Retina (tissue), 1 donor: ENCODE measurements at places on chromosomes 5 and 9.

GRCh38 chr5:67206929-67207328 lies 10.3 kb upstream of the CD180 start:
- no peak for DNase-seq

- peak; percentile 63 for DNase-seq
Measured at GRCh38 chr9:129619787-129620668, 873 bp downstream of the C9orf50 start.

GRCh38 chr5:60161340-60161934 lies 267.9 kb upstream of the PDE4D start:
- DNase-seq, result no peak

DNA sequence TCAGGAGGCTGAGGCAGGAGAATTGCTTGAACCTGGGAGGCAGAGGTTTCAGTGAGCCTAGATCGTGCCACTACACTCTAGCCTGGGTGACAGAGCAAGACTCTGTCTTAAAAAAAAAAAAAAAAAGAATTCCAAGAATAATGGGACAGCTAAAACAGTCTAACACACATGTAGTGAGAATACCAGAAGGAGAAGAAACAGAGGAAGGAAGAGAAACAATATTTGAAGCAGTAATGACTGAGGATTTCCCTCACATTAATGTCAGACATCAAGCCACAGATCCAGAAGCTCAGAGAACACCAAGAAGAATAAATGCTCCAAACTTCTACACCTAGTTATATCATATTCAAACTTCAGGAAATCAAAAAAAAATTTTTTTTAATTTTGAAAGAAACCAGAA lies 47.1 kb upstream of the EFNA5 start:
- no peak for DNase-seq

DNA sequence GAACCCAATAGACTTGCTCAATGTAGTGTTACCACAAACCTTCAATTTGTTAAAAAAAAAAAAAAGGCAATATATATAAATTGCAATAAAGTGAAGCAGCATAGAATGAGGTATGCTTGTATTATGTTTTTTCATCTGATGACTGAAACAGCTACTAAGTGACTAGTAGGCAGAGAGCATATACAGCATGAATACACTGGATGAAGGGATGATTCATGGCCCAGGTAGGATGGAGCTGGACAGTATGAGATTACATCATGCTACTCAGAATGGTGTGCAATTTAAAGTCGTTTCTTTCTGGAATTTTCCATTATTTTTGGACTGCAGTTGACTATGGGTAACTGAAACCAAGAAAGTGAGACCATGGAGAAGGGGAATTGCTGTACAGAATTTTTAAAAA lies 161.2 kb downstream of the GNA14 start:
- no peak for DNase-seq

DNA sequence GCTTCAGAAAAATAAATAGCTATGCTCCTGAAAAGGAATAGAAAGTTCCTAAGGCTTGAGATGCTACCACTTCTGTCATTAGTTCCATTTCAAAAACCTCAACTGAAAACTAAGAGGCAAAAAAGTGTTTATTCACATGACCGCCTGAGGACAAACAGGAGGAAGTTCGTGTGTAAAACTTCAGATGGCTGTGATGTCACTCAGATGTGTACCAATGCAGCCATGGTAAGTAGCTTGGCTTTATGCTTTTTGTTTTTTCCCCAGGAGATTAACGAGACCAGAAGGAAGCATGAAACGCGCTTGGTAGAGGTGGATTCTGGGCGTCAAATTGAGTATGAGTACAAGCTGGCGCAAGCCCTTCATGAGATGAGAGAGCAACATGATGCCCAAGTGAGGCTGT lies 33.0 kb downstream of the LMNB1 start:
- DNase-seq, result no peak

DNA sequence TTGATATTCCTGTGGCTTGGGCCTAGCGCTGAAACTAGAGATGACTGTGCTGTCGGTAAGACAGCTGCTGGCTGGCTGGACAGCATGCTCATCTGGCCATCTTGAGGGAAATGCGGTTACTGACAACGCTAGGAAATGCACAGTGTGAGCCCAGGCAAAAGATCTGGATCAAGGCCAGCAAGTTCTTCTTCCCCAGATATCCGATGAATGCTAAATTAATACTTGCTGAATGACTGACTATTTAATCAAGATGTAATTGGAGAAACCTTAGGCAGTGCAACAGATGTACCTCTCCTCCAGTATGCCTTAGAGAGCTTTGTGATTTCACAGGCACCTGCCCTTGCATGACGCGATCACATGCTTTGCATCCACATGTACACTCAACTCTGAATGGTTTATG lies 659.1 kb downstream of the EFNA5 start:
- peak; percentile 46 for DNase-seq

GRCh38 chr9:81377921-81378320 lies 311.4 kb downstream of the TLE1 start:
- DNase-seq, result no peak

GRCh38 chr5:123965626-123966025 lies 453.6 kb downstream of the CSNK1G3 start:
- no peak for DNase-seq

- no peak for DNase-seq
Measured at GRCh38 chr9:128056086-128056485, 11.0 kb downstream of the NAIF1 start.

- DNase-seq, result no peak
Measured at GRCh38 chr5:72474516-72474915, 32.7 kb downstream of the ZNF366 start.

- no peak for DNase-seq
Measured at GRCh38 chr9:2179567-2179966, 164.4 kb downstream of the SMARCA2 start.

GRCh38 chr9:12718482-12719026 lies 25.4 kb downstream of the TYRP1 start:
- peak; percentile 83 for DNase-seq

GRCh38 chr5:135565266-135565665 lies 13.5 kb downstream of the CXCL14 start:
- no peak for DNase-seq

GRCh38 chr5:126972062-126972895 lies 58.1 kb downstream of the MARCHF3 start:
- no peak for DNase-seq

GRCh38 chr5:147906326-147907095 lies at the start of gene C5orf46:
C5orf46 (minus strand) TSS chr5:147906538; CDS start chr5:147906501, 37 bp downstream.
- DNase-seq, result peak; percentile 10

DNA sequence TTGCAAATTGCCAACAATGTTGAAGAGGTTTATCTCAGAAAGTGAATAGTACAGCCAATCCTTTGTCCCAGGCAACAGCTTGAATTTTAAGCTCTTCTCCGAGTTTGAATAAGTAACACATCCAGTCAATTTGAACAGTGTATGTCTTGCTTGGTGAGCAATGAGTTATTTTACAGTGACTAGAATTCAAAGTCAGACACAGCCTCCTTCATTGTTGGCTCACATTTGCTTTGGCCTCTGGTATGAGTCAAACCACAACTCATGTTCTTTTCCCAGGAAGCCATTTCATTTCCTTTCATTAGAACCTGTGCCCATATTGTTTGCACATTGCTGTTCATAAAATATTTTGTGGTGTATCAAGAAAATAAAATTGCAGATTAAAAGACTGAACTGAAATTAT lies 622.0 kb upstream of the DAB2 start:
- no peak for DNase-seq

DNA sequence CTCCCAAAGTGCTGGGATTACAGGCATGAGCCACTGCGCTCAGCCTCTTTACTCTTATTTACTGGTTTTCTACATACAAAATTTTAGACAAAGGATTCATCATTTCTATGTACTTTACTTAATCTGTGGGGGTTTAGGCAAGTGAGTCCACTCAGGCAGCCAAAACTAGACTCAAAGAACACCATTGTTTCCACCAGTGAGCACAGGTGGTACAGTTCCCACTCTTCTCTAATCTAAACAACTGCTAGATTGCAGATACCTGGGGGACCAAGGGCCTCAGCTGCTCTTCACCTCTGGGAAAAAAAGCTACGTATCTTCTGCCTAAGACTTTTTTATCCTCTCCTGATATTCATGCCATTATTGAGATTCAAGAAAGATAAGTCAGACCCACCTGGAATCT lies 260.1 kb downstream of the EBF1 start:
- DNase-seq, result no peak

DNA sequence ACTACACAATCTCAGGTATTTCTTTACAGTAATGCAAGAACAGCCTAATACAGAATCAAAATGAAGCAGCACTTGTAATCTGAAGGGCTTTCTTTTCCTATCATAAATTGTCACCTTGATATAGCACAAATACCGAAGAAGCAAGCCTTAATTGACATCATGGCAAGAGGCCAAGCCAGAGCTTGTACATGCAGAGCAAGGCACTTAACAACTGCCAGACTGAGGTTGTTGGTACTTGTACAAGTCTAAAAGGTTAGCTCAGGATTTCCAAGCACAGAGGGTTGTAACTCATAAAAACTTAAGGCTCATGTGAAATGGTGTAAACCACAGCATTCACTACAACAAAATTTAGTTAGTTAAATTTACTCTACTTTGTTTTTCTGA lies 158.8 kb upstream of the SPEF2 start:
- no peak for DNase-seq

GRCh38 chr5:68749077-68749476 lies 344.7 kb upstream of the SLC30A5 start:
- no peak for DNase-seq

- no peak for DNase-seq
Measured at GRCh38 chr5:34055667-34056066, 12.7 kb upstream of the C1QTNF3 start.

DNA sequence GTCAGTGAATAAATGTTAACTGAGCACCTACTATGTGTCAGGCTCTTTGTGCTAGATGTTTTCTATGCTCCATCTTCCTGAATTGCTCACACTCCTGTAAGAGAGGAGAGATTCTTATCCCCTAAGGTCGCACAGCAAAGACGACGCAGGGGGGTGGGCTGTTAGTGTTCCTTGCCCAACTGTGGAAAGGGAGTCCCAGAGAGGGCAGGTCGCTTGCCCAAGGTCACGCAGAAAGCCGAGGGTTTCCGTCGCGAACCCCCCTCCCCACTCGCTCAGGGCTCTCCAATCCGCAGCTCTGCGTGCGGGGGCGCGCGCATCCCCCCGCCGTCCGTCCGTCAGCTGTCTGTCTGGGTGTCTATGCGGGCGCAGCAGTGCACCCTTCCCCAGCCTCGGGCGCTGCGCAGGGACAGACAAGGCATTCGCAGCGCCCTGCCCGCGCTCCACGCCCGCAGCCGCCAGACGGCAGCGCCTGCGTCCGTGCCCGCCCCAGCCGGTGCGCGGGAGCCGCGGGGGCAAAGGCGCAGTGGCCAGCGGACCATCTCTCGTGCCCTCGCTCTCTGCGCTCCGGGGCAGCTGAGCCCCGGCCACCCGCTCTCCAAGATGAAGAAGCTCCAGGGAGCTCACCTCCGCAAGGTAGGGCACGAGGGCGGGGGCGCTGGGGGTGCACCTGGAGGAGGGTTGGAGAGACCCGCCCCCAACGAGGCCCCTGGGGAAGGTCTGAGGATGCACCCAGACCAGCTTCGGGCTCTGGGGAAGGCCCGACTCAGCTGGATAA lies at the start of gene SLC6A7:
Gene SLC6A7, plus strand, starts transcription at position 335 of the 775 bp plus-strand sequence. Its CDS starts 266 bp downstream, at position 601.
- peak; percentile 58 for DNase-seq

- DNase-seq, result peak; percentile 63
Measured at GRCh38 chr9:93126825-93127368, 7.2 kb downstream of the NINJ1 start.

GRCh38 chr5:177473443-177474001 lies at the start of gene DBN1:
DBN1 (minus strand) TSS chr5:177473634; CDS start chr5:177473521, 113 bp downstream.
- peak; percentile 81 for DNase-seq

DNA sequence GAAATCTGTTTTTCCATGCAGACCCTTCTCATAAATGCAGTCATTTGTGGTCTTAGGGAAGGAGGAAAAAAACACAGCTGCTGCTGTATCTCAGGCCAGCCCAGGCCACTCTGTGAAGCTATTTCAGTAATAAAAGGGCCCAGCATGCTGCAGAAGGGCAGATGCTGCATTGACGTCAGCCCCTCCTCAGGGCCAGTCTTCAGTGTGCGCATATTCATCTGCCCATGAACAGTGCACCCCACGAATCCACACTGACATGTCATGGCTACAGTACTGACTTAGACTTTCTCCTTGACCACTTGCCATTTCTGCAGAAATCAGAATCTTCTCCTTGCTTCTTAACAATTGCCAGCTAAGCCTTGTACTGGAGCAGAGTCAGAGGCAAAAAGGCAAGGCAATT lies 304.7 kb downstream of the GABRG2 start:
- DNase-seq, result peak; percentile 1

DNA sequence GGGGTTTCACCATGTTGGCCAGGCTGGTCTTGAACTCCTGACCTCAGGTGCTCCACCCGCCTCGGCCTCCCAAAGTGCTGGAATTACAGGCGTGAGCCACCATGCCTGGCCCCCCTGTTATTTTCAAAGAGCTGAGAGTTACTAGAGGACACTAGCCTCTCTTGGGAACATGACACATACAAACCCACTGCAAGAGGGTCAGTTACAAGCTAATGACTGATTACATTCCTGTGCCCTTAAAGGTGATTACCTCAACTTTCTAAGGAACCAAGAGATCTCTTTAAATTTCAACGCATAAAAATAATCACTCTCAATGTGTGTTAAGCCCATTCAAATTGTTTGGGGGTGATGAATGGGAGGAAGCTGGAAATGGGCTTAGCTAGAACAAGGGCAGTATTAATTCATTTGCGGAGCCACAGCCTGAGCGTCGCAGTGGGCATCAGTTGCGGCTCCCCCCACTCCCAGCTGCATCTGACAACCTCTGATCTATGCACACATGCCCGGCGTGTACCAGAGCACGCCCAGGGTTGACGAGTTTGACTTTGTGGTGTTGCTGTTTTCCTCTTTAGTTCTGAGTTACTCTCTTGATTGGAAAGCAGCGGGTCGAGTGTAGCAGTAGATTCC lies 146.9 kb downstream of the GOLPH3 start:
- DNase-seq, result no peak

DNA sequence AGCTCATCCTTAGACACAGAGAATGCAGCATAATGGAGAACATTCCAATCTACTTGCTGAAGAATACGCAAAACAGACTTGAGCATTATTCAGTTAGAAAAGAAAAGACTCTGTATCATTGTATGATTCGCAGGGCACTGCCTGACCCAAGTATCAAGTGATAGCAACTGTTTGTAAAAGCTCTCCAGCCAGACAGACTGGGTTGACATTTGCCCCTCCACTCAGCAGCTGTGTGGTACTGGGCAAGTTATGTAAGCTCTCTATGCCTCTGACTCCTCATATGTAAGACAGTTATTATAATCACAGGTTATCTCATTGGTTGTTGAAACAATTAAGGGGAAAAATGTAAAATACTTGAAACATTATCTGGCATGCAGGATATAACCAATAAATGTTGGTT lies 505.0 kb downstream of the ELAVL2 start:
- DNase-seq, result no peak

GRCh38 chr9:70481471-70481870 lies 67.0 kb upstream of the KLF9 start:
- DNase-seq, result no peak

DNA sequence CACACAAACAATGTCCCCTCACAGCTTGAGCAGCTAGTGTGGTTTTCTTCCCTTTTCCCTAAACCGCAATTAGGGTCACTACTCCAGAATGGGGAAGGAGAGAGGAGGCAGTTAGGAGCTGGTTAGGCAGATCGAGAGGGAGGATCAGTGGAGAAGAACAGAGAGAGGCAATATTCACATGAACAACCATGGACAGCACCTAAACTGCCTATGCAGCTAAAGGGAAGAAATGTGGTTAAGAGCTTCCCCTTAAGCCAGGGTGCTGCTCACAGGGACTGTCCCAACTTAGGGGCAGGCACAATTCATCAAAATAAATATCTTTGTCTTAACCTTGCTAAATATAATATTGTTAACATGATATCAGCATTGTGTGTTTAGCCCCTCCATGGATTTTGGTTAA lies 359.3 kb upstream of the CDH18 start:
- no peak for DNase-seq

GRCh38 chr5:177610131-177610769 lies 10.3 kb downstream of the B4GALT7 start:
- DNase-seq, result no peak
